NCI-H82 (cell line): ENCODE measurements at places on chromosomes 5 and 9.

- no peak for DNase-seq
Observed at GRCh38 chr9:6006749-6007057, 8.7 kb downstream of the RANBP6 start.

DNA sequence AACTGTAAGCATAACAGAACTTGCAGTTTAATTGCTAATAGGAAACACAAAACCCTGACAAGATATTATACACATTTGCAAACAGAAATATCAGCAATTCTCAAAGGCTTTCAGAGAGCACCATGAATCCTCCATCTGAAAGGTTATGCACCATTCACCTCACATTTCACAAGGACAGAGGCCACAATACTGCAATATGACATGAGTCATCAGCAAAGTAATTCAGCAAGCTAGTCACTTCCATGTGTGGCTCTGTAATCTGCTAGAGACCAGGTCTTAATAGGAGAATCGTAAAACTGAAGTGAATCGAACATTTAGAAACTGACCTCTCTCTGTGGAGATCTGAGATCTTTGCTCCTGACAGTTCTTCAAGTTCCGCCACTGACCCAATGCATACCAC lies 28.3 kb downstream of the IARS1 start:
- no peak for DNase-seq

GRCh38 chr5:123450640-123451039 lies 27.4 kb upstream of the CEP120 start:
- DNase-seq = peak; percentile 96

GRCh38 chr9:89799221-89799620 lies 194.4 kb downstream of the GADD45G start:
- no peak for DNase-seq

GRCh38 chr5:71922584-71923106 lies 184.6 kb upstream of the MAP1B start:
- no peak for DNase-seq

DNA sequence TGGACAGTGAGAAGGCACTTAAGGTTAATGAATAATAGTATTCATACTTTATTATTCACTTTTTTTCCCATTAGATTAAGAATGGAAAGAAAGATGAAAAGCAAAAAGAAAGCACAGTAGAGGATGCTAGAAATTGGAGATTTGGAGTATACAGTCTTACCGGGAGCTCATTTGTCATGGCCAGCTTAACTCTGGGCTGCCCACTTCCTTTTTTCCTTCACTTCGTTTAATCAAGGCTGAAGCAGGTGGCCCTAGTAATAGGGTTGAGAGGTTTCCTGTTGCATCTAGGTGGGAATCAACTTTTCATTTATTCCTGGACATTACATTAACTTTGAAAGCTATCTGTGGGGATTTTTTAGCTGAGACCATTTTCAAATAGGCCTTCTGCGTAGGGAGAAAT lies 57.0 kb upstream of the MEGF10 start:
- no peak for DNase-seq

DNA sequence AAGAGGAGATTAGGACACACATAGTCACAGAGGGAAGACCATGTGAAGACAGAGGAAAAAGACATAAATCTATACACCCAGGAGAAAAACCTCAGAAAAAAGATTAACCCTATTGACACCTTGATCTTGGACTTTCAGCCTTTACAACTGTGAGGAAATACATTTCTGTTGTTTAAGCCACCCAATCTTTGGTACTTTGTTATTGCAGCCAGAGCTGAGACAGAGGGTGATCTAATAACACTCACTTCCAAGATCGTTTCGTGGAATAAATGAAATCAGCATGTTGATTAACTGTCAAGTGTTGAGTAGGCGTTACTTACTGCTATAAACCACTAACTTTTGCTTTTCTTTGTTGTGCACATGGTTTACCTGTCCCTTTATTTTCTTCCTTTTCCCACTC lies 361.2 kb upstream of the RIOK2 start:
- DNase-seq = no peak
